Stimulated activated CD8-positive, alpha-beta memory T cell treated with anti-CD3 and anti-CD28 coated beads, Interleukin-4, amount 100 ng/mL, for 1 hour (primary cell): ENCODE measurements at places on chromosomes 12 and 14.

GRCh38 chr12:8572507-8572906, 31.8 kb upstream of the CLEC4E start:
- DNase-seq, result no peak

DNA sequence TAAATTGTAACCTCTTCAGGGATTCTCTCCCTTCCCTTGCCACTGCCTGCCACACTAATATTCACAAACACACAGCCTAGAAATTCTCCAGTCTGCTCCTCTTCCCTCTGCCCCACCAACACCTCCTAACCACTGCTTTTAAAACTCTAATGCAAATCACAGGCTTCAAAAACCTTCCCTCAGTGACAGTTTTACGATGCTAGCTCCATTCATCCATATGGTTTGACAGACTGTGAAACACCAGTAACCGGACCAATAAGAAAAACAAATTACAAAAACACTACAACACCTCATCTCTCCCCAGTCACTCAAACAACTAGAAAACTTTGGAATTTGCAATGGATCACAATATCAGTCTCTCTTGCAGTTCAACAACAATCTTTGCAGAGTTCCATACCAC, 5.7 kb downstream of the DPF3 start:
- DNase-seq, result no peak

- DNase-seq, result no peak
Measured at GRCh38 chr12:74780182-74780849, 242.7 kb downstream of the ATXN7L3B start.

- no peak for DNase-seq
Measured at GRCh38 chr12:119457271-119457670, 122.7 kb downstream of the CCDC60 start.

DNA sequence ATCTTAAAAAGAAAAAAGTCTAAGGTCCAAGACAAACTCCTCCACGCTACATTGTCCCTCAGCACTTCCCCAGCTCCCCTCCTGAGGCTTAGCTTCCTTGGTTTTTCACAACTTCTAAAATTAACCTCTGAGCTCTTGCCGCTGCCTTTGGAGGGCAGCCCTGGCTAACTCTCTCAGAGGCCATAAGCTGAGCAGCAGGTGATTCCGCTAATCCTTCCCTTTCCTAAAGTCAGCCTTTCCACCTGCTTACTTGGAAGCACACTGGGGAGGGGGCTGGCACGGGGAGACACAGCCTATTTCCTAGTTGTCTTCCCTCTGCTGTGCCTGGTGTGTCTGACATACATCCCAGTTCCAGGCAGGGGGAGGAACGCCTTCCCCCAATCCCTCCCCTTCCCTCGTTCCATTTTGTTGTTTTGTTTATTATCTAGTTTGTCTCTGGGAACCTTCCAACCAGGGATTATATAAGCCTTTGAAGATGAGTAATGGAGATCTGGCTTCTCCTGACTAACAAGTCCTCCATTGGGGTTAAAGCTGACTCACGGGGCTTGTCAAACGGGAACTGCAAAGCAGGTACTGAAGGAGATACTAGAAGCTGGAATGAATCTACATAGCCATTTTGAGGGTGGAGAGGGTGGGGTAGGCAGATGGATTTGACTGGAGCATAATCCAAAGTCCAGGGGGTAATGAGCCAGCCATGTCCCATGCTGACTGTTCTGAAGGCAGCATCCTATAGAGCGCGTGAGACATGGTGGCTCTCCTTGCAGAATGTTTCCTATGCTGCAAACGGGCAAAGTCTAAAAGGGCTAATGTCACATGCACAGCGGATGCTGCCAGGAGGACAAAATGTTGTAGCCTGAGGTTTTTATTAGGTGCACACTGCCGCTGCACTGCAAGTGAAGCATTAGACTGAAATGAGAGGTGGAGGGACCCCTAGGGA, 230.8 kb downstream of the FOXN3 start:
- DNase-seq, result no peak

DNA sequence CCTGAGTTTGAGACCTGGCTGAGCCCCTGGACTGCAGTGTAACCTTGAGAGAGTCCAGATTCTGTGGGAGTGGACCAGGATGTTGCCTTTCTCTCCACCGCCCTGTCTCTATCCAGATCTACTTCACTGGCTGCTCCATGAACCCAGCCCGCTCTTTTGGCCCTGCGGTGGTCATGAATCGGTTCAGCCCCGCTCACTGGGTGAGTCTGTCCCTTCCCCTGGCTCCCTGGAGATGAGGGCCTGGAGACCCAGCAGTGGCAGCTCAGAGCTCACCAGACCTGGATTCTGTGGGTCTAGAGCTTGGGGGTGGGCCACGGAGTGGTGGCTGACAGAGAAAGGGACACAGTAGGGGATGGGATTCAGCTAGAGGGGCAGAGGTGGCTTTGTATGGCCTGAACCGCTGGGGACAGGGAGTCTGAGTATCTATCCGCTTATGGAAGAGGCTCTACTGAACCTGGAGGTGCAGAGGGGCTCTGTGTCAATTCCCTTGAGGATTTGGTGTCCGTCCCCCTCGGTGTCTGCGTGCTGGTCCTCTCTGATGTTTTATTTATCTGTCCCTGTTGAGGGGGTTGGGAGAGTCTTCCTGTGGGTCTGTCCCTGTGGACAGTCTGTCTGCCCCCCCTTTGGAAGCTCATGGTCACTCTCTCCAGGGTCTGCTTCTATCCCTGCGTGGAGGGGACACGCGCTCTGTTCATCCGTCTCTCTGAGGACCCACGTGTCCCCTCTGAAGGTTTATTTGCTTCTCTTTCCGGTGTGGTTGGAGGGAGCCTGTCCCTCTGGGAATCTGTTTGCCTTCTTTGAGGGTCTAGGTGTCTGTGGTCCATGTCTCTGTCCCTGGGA, 2.5 kb downstream of the AQP5 start:
- no peak for DNase-seq

GRCh38 chr12:53160000-53160399, 20.5 kb upstream of the ZNF740 start:
- DNase-seq, result no peak

- no peak for DNase-seq
Measured at GRCh38 chr12:331287-331686, 57.8 kb downstream of the KDM5A start.

DNA sequence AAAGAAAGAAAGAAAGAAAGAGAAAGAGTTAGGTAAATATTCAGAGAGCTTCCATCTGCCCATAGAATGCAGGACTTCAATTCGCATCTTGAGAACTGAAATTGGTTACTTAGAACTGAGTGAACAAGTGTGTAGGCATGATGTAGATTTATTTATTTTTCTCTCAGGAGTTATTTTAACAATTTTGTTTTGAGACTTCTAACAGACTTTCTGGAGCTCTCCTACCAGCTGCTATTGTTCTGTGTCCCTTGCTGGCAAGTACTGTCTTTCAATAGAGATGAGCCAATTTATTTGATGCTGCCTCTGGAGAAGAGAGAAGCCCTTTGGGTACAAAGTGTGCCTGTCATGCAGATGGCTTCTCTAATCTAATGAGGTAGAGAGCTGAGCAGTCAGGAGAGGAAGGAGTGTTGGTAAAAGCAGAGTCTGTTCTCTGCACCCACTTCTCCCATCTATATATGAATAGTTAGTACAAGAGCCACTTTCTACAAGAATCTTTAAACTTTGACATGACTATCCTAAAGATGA, 67.0 kb downstream of the SYT1 start:
- DNase-seq, result no peak

- no peak for DNase-seq
Measured at GRCh38 chr12:46509135-46509534, 136.6 kb upstream of the SLC38A2 start.

GRCh38 chr12:11136075-11136474, 1.6 kb upstream of the TAS2R30 start:
- no peak for DNase-seq

DNA sequence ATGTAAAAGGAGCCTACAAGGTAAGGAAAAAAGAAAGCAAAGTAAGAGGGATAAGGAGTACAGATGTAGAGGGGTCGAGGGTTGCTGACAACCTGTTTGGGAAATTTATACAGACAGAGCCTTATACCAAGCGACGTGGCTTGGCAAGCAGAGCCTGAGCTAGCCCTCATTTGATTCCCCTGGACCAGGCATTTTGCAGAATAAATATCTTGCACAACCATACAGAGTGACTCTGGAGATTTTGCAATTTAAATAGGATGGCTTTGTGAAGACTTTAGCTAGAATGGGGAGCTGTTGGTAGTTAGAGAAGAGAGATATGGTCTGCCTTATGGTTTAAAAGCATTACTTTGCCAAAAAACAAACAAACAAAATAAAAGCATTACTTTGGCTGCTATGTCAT, 11.1 kb upstream of the ANO6 start:
- no peak for DNase-seq

GRCh38 chr14:81235096-81235495, 14.3 kb upstream of the GTF2A1 start:
- DNase-seq, result no peak

DNA sequence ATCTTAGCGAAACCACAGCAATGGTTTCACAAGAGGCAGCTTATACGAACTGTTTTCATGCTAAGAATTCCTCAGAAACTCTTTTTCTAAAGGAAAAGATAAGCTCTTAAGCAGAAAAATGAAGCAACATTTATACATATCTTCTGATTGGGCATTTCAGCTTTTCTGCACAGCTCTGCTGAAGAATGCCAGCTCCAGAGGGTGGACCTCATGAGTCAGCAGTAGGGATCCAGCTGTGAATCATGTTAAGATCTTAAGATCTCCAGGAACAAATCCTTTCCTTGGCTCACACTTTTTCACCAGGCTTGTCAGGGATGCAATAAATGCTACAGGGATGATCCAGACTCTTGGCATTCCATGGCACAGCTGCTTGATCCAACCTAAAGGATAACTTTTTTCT, 477.1 kb upstream of the CCDC196 start:
- DNase-seq, result no peak

DNA sequence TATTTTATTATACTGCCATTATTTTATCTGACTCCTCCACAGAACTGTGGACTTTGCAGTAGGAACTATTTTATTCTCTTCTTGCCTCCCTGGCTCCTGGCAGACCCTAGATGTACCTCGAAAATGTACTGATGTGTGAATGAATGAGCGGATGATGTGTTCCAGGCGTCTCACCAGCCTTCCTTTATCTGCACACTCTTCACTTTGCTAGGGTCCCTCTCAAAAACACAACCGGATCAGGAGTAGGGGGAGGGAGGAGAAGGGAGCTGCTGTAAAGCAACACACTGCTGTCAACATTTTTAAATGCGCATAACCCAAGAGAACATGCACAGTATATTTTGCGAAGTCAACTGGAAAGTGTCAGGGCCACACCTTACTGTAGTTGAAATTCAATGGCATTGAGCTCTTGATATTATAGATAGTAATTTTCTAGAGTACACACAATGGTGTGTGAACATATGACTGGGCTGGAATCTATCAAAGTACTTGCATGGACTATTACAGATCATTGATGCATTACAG, 36.3 kb downstream of the SRGAP1 start:
- no peak for DNase-seq

GRCh38 chr12:41437563-41437962, 249.4 kb downstream of the PDZRN4 start:
- DNase-seq, result no peak

DNA sequence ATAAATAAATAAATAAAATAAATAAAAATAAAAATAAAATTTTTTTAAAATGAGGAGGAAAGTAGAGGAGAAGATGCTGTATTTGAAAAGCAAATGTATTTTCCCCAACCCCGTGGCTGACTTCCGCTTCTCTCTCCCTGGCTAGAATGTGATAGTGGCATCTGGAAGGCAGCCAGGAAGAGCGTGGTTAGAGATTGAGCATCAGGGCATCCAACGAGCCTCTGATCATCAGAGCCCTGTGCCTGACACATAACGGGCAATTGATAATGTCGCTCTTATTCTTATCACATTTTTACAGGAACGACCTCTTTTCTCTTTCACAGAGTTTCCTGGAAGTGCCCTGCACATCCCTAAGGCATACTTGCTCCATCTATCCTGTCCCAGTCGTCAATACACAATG, 496.9 kb upstream of the TMEM132C start:
- no peak for DNase-seq

GRCh38 chr14:104865081-104865630, at the start of gene CEP170B:
TSS of gene CEP170B (plus strand) at chr14:104865268. CDS start at chr14:104868451, 3,183 bp downstream.
- DNase-seq, result no peak

DNA sequence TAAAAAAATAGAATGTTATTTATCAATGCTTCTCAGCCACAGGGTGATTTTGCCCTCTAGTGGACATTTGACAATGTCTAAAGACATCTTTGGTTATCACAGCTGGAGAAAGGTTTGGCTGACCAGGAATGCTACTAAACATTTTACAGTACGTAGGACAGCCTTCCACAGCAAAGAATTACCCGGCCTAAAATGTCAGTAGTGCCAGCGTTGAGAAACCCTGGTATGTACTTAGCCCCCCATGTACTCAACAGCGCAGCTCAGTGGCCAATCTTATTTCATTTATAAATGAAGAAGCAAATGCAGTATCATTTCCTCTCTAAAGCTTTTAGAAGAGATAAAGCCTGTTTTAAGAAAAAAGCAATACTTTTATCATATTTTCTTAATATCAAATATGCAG, 5.8 kb downstream of the MARK3 start:
- DNase-seq, result no peak

- DNase-seq, result no peak
Measured at GRCh38 chr12:24550609-24551008, 398.3 kb downstream of the BCAT1 start.

GRCh38 chr12:11559626-11560340, 89.7 kb upstream of the ETV6 start:
- no peak for DNase-seq
